ENCODE measurements at places on chromosomes 6 and 20.

GRCh38 chr6:7246401-7247178 is 66.4 kb downstream of the SSR1 start:
- DNase-seq, result no peak

GRCh38 chr6:12138381-12138780 is 126.3 kb downstream of the HIVEP1 start:
- DNase-seq, result peak; percentile 70

- DNase-seq, result no peak
These were observed 258.2 kb upstream of the NT5E start for GRCh38 chr6:85191656-85192055.

DNA sequence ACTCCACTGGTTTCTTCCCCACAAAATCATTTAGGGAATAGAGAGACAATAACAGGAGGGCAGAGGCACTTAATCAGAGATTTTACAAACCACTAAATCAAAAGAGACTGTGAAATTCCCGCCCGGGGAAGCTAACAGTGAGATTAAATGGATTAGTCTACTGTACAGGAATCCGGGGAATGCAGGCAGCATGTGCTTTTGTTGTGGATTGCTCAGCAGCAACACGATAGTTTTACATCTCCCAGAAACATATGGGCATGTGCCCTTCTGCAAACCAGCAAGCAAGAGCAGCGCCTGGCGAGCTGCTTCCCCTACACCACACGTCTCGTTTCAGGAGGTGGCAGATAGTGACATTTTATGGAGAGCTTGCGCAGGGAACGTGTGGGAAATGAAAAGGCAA is 382.3 kb downstream of the CD83 start:
- no peak for DNase-seq

DNA sequence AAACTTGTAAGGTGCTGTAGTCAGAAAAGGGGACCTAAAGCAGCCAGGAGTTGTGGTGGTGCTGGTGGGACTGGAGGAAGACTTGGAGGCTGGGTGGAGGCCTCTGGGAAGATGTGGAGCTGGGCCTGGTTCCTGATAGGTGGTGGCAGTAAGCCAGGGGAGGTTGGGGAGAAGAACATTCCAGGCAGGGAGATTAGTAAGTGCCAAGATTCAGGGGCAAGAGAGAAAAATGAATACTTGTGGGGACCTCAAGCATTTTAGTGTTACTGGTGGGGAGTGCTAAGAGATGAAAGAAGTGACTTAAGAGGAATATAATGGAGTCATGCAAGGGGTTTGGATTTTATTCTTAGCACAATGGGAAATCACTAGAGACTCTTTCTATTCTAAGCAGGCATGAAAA is 79.0 kb upstream of the B3GAT2 start:
- no peak for DNase-seq

GRCh38 chr6:40640599-40641227 is 53.5 kb upstream of the LRFN2 start:
- peak; percentile 63 for DNase-seq

- DNase-seq, result no peak
These were observed 301.2 kb upstream of the SGK1 start for GRCh38 chr6:134619077-134619476.

DNA sequence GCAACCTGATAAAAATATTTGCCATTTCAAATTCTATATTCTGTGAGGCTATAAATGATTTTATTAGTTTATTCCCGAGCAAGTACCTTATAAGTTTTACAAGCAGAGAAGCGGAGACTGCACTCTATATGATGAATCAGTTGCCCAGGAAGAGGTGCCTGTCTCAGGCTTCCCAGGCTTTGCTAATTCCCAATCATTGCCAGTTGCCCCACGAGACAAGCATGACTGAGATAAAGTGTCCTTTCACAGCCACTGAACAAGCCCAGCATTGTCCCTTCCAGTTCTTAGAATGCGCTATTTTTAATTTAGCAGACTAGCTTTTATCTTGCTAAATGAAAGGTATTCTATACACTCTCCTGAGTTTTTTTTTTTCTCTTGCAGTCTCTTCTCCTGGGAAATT is 260.7 kb downstream of the ALDH8A1 start:
- no peak for DNase-seq

GRCh38 chr20:10987651-10988383 is 314.0 kb upstream of the JAG1 start:
- no peak for DNase-seq

DNA sequence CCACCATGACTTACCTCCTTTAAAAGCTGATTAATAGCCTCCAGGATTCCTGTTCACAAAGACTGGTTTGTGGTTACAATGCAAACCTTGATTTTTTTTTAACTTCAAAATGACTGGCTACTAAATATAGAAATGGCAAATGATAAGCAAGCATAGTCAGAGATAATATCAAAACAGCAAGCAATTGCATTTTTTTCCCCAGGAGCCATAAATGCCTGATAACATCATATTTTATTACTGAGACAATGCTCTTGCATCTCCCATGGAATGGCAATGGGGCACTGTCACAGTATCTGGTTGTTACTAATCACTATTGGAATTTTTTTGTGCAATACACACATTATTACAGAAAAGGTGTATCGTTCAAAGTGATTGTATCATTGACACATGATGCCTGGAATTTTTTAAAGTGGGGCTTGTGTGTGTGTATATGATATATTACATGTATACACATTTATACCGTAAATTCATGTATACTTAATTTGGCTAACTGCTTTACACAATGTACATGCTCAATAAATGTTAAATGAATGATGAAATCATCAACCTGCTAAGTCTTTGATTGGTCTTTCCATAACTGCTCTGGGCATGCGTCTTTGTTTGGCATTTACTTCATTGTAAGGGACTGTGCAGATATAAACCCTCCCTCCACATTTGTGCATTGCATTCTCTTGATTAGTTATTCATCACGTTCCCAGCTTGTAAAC is 980 bp upstream of the SALL4 start:
- DNase-seq, result no peak

- peak; percentile 57 for DNase-seq
These were observed 85.5 kb downstream of the ARID1B start for GRCh38 chr6:156862711-156863110.

DNA sequence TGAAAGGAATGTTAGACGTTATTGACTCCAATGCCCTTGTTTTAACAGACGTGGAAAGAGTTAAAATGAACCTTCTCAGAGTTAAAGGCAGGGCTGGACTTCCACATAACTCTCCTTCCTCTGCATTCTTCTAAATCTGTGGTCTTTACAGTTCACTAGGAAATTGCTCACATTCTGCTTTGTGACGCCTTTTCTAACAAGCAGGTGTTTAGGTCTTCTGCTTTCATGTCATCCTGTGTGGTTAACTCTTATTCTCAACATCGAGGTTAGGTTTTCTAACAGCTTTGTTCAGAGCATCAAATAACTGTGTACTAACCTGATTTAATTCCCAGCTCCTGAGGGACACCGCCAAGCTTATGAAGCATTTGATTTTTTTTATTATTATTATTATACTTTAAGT is 81.3 kb upstream of the NT5E start:
- DNase-seq, result no peak

- no peak for DNase-seq
These were observed 150.8 kb downstream of the EDN1 start for GRCh38 chr6:12440981-12441380.

DNA sequence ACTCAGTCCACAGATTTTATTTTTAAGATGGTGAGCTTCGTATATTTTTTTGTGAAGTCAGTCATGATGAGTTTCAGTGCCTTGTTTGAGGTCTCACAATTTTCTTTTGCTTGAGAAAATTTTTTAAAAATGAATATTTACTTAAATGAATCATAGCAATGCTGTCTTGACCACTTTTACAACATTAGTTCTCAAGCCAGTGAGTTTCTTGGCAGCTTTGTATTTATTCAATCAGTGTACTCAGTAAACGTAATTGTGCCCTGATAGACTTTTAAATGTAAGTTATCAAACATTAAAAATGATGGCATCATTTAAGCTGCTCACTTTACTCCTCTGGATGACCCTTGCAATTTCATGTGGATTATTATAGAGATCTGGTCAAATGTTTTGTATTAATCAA is 261.4 kb downstream of the KHDC1L start:
- DNase-seq, result no peak

- DNase-seq, result peak; percentile 78
These were observed 122.6 kb upstream of the IFNGR1 start for GRCh38 chr6:137341681-137342195.

DNA sequence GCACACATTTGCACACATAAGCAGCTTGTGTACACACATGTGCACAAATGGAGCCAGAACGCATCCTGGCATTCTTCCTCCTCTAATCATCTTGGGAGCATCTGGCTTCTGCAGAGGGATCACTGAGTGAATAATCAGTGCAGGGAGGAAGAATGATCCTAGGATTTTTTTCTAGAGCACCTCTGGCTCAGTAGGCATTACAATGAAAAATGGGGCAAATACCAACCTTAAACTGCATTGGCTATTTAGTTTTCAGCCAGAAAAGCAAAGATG is 205.7 kb upstream of the TCF21 start:
- no peak for DNase-seq

DNA sequence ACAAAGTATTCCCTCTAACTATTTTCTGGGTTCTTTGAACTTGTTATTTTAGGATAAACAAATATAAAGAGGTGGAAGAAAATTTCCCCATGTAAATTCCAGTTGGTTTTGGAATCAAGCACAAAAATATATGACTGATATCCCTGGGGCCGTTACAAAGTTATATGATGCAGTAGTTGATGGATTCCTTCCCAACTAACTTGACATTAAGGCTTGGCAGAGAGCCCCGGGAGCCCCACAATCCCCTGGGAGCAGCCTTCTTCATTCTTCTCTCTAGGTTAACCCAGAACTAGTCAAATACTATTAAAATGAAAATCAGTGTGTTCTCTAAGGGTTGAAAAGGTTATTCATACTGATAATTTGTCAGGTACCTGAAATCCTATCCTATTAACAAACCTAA is 508.9 kb upstream of the SOX4 start:
- no peak for DNase-seq

GRCh38 chr6:85186546-85187175 is 263.2 kb upstream of the NT5E start:
- no peak for DNase-seq

GRCh38 chr6:124995645-124996325 is 33.5 kb downstream of the RNF217 start:
- no peak for DNase-seq

GRCh38 chr6:33126101-33126714 is 50.4 kb downstream of the HLA-DPB1 start:
- DNase-seq, result peak; percentile 60

DNA sequence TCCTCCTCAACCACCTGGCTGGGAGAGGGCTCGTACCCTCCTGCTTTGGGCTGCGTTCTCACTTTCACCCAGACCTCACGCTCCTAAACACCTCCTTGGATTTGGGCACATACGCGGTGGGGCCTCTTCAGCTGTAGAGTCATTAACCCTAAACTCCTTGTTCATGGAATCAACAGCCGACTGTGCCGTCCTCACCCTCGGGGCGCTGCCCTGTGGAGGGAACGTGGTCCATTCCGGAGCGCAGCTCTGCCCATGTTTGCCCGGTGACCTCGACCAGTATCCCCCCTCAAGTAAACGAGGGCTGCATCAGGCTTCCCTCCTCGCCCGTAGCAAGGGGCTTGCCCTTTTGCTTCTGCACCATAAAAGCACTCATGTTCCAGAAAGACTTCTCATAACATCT is 174.0 kb upstream of the QKI start:
- no peak for DNase-seq

DNA sequence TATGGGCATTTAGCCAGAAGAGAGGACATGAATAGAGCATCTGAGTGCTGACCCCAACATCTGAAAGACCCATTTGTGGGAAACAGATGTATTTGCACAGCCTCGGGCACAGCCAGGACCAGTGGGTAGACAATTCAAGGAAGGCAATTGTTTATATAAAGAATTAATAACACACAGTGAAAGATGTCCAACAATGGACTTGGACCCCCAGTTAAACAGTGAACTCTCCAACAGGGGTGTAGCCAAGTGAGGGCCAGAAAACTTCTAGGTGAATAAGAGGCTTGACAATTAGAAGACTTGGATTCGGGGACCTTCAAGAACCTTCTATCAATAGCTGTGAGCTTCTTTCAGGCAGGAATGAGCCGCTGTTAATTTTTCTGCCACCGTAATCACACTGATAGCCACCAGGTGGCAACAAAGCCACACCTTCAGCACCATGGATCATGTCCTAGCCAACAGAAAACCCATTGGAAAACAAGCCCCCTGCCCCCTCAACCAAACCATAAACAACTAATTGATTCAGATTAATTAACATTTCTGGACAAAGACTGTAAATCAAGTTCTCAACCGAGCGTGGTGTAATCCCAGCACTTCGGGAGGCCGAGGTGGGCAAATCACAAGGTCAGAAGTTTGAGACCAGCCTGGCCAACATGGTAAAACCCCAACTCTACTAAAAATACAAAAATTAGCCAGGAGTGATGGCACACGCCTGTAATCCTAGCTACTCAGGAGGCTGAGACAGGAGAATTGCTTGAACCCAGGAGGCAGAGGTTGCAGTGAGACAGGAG is 8.8 kb upstream of the SRSF6 start:
- peak; percentile 16 for DNase-seq

- no peak for DNase-seq
These were observed 382.5 kb downstream of the CENPW start for GRCh38 chr6:126722411-126722810.

DNA sequence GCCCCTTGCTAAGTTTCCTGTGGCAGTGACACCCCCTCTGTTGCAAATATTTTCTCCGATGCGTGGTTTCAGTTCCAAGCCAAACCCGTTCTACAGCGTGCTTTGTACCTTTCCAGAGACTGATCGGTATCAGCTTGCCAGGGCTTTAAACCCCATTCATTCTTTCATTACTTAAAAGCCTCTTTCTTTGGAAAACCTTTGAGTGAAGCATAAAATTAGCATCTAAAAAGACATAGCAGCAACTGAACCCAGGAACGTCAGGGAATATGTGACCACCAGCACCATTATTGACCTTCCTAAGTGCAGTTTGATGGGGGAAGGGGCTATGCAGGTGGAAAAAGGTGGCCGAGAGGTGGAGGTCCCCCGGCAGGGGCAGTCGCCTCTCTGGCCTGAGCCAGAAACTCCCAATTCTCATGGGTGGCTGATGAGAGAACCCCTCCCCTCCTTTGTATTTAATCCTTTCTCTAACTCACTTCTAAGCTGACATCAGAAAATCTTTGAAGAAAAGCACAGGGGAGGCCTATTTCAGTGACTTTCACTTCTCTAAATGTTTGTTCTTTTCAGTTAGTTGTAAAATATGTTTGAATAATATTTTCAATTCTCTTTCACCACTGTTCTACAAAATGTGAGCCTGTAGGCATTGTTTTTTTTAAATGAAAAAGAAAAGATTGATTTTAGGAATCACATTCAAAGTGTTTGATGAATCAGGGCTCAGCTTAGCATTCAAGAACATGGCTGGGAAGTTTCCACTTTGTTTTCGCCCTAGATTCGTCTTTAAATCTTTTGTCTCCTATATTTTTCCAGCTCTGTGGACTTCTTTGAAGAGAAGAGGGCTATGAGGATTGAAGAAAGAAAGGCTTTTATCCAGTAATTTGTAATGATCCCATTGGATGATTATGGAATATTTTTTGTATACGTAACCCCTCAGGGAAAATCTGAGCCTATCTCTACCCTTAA is 89.2 kb downstream of the RSPH3 start:
- no peak for DNase-seq

GRCh38 chr6:27076116-27076515 is 171.4 kb upstream of the PRSS16 start:
- DNase-seq, result no peak
